ENCODE measurements at places on chromosomes 5 and 9.

DNA sequence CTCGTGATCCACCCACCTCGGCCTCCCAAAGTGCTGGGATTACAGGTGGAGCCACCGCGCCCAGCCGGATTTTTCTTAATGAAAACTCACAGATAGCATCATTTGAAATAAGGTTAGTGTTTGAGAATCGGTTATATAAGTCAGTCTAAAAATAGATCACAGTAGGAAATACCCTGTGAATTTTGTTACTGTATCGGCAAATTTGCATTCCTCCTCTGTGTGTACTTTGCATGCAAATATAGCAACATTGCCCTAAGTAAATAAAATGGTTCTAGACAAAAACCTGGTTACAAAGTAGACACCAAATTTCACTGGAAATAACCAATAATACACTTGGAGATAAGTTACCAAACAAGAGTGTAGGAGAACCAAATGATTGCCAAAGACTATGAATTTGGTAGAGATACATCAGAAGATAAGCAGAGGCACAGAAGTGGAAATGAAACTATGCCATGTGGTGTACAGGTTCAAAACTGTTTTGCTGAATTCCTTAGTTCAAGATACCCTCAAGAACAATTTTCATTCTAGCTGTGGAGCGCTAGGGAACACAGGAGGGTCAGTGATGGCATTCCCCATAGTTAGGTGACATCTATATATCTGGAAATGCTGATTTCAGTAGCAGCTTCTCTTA is 58.1 kb downstream of the ICE1 start:
- no peak for DNase-seq

DNA sequence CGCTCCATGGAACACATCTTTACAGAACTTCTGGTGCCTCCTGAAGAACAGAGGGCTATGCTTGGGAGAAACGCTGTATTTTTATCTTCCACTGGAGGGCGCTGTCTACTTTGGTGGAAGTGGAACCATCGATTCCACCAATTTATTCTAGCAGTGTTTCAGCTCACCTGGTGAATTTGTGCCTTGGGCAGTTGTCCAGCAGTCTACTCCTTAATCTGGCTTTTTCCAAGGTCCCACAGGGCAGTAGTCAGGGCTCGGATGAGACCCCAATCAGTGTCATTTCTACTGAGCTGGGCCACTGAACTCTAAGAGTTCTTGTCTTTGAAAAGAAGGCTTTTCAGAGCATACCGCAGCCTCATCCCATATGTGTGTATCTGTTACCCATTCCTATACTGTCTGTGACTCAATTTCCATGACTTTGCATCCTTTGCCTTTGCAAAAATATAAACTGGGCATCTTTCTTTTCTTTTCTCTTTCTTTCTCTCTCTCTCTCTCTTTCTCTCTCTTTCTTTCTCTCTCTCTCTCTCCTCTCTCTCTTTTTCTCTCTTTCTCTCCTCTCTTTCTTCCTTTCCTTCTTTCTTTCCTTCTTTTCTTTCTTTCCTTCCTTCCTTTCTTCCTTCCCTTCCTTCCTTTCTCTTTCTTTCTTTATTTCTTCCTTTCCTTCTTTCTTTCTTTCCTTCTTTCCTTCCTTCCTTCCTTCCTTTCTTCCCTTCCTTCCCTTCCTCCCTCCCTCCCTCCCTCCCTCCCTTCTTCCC is 138.4 kb upstream of the ZNF618 start:
- peak; percentile 32 for DNase-seq

DNA sequence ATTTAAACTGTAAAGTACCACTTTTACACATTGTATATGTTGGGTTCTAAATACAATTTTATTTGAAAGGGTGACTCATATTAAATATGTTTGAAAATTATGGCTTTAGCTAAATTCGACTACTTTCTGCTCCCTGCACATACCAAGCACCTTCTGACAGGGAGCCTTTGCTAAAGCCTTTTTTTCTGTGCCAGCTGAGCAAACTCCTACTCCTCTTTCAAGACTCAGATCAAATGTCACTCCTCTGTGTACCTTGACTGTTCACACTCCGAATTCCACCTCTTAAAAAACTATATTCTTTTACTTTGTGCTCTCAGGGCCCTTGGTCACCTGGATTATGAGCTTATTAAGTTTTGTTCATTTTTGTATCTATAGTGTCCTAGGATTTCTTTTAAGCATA is 6.5 kb upstream of the OXCT1 start:
- no peak for DNase-seq

DNA sequence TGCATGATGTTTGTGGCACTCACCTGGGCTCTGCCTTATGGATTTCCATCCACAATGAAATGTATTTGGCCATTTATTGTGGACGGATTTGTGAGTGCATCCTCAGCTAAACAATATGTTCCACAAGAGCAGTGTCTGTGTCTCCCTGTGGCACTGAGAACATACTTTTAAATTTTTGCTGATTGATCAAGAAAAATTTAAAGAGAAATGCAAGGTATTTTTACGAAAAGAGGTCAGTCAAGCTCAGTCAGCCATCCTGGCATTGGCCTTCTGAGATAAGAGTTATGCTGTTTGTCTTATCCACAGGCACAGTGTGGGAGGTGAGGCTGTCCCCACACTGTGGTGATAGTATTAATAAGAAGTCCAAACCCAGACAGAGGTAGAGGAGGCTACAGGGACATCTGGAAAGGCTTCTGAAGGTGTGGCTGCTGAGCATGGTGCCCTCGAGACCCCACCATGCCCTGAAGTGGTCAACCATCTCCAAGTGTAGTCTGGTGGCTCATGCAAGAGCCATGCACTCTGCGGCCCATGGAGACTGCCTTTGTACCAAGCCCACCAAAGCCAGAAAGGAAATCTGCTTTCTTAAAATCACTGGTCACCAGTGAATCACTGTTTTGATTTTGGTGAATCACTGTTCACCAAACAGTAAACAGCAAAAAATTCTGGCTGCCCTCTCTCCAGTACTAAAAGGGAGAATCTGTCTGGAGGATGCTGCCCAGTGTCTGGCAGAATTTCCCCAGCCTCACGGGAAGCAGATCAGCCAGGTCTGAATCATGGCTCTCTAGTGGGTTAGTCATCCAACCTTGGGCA is 28.8 kb downstream of the SPOCK1 start:
- peak; percentile 92 for DNase-seq

GRCh38 chr9:109496218-109496617 is 1.9 kb downstream of the PTPN3 start:
- no peak for DNase-seq

GRCh38 chr9:16243798-16244197 is 626.7 kb downstream of the BNC2 start:
- DNase-seq = no peak

DNA sequence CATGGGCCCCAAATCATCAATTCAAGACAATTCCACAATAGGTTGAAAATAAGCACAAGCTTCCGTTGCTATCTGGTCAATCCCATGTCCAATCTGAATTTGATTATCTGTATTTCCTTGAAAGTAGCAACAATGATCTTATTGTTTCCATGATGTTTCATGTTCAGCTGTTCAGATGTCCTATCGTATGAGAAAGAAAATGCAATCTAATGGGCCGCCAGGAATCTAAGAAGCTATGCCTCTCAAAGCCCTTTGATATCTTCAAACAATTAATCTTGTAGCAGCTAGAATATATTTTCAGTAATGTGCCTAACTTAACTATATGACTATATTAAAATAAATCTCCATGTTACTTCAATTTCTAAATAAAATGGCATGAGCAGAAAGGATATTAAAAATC is 32.1 kb upstream of the ALDOB start:
- DNase-seq = no peak

GRCh38 chr5:10583663-10584572 is 20.0 kb downstream of the ANKRD33B start:
- no peak for DNase-seq

- DNase-seq = no peak
These were observed 61.2 kb upstream of the CNOT6 start for GRCh38 chr5:180433032-180433422.

DNA sequence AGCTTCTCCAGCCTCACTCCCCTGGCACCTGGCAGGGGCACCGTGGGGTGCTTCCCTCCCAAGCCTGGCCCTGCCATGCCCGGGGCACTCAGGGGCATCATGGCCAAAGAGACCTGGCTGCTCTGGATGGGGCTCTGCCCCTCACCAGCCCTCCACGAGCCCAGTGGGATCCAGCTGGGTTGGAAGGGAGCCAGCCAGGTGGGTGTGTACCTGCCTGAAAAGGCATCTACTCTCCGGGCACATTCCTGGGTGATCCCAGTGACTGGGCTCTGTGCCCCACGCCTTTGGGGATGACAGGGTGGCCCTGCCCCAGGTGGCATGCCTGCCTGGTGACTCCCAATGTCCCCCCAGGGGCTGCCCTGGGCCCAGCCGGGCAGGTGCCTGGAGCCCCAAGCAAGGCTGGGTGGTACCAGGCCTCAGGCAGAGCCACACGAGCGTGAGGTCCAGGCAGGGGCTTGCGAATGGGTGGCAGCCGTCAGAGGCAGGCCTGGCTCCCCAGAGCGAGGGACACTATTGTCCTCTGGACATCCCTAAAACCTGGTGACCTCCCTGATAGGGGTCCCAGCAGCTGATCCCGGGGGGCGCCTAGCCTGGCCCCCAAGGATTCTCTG is 777 bp downstream of the GPSM1 start:
- no peak for DNase-seq

DNA sequence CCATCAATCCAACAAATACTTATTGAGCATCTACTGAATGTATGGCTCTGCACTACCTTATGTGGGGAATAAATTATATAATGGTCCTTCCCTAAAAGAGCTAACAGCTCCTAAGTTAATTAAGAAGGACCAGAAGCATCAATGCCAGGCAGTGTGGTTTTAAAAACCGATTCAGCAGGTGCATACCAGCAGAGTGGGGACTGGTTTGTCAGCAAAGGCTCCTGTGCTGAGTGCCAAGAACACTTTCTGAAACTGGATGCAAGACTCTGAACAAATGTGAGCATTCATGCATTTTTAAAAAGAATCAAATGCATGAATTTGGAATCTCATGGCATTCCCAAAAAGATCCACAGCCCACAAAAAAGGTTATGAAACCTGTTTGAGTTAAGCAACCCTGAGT is 142.2 kb downstream of the AUH start:
- DNase-seq = no peak

DNA sequence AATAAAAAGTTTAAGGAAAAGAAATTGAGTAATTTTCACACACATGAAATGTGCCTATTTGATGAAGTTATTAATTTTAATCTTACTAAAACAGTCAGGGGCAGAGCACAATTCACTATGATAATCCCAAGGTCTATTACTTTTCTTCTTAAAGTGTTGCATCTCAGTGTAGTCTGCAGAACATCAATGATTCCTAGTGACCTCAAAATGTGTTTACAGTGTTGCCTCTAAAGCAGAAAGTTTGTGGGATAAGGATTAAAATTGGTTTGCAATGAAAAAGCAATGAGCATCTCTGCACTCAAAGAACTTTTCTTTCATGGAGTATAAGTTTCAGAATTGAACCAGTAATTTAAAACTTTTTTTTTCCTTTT is 63.0 kb downstream of the CEP120 start:
- no peak for DNase-seq

GRCh38 chr5:158847772-158848171 is 251.9 kb downstream of the EBF1 start:
- no peak for DNase-seq

DNA sequence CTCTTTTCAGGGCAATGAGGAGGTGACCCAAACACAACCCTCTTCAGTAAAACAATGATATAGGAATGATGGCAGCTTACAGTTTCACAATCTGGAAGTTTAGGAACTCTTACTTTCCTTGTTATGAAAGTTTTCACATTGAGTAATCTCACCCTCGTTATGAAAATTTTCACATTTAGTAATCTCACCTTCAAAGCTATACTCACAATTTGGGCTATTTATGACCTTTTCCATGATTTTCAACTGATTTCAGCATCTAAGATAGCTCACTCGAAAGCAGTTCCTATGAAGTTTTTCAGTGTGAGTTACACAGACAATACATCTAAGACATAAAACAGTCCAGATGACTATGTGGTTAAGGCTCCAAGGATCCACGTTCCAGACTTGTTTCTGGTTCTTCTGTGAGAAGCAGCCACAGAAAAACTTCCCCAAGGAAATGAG is 57.1 kb downstream of the FOXD1 start:
- peak; percentile 78 for DNase-seq

DNA sequence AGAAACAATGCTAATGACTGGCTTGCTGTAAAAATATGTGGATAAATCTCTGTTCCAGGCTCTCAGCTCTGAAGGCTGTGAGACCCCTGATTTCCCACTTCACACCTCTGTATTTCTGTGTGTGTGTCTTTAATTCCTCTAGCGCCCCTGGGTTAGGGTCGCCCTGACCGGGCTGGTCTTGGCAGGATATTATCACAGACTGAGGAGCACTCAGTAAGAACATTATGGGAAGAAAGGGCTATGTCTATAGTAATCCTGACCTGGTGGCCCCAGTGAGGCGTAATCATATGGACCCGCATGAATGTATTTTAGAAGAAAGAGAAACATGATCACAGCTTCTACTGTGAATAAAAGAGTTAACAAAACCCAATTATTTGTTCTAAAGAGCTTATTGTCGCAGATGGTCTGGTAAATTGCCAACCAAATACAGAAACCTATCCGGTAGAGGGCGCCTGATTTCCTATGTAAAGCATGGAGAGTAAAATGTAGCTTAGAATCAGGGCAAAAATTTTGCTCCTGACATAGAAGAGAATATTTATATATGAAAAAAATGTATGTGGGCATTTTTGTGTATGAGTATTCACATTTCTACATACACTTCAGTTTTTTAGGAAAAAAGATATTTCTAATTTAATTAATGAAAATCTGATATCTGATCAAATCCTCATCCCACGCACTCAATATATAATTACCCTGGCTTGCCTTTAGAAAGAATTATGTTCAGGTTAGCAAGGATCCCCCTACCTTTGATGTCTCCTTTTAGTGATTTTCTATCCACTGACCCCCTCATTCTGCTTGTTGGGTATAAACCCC is 5.8 kb upstream of the IFNA1 start:
- DNase-seq = peak; percentile 65

DNA sequence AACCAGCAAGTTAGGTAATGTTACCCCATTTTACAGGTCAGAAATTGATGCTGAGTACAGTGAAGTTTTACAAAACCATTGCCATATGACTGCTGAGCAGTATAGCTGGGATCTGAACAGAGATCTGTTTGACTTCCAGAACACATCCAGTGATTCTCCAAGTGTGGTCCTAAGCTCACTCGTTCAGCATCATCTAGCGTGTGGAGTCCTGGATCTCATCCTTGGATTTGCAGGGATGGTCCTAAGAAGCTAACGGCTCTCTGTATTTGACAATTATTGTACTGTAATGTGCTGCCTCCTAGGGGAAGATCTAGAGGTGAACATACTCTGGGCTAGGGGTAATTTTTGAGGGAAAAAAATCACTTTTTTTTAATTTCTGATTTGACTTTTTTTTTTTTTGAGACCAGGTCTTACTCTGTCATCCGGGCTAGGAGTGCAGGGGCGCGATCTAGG is 1.4 kb downstream of the SLC26A2 start:
- peak; percentile 52 for DNase-seq

Measured in fibroblast of gingiva (primary cell).